ENCODE measurements at places on chromosomes 5 and 9.
A peak's percentile ranks its signal among the peaks of the same experiment; 100 is the strongest.

- no peak for DNase-seq
Observed at GRCh38 chr9:133930046-133930681, 62.0 kb downstream of the VAV2 start.

DNA sequence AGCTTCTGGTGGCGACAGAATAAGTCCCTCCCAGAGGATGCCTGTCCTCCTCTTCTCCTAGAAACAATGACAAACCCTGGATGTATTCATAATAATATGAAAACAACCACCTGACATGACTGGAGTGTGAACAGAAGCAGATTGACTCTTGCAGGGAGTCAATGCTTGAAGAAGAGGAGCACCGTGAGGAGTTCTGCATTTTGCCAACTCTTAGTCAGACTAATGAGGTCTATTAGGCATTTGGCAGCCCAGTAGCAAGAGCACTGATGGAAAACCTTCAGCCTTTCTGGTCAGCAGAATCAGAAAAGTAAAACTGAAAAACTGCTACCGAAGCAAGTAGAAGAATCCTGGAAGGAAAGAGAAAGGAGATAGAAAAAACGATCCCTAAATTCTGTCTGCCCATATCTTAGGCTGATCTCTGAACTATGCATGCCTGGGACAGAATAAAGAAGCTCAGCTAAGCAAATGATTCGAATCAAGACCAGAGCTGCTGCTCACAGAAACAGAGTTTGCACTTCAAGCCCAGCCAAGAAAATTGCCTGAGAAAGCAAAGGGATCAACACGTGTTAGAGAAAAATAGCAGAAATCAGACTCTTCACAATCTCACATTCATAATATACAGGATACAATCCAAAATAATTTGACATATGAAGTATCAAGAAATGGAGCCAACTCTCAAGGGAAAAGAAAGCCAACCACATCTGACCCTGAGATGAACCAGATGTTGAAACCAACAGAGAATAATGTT lies 69.5 kb upstream of the OSMR start:
- DNase-seq: peak; percentile 12

DNA sequence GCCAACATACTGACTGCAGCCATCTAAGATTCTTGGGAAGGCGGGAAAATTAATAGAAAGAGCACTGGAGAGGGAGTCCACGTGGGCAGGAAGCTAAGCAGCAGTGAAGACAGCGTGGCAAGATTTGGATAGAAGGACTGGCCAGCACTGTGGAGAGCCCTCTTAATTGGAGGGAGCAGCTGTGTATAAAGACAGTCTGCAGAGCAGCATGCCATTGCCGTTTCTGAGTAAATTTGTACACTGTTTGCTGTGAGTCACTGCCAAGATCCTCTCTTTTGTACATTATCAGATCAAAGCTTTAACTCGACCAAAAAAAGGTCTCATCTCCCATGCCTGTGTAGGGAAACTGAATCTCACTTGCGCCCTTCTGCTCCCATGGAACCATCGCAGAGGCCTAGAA lies 45.3 kb downstream of the INSYN2B start:
- peak; percentile 6 for DNase-seq

GRCh38 chr9:134073500-134073899 lies 5.7 kb upstream of the BRD3 start:
- no peak for DNase-seq
